Pancreas (tissue), 10 donors: ENCODE measurements at places on chromosomes 1 and 21.

DNA sequence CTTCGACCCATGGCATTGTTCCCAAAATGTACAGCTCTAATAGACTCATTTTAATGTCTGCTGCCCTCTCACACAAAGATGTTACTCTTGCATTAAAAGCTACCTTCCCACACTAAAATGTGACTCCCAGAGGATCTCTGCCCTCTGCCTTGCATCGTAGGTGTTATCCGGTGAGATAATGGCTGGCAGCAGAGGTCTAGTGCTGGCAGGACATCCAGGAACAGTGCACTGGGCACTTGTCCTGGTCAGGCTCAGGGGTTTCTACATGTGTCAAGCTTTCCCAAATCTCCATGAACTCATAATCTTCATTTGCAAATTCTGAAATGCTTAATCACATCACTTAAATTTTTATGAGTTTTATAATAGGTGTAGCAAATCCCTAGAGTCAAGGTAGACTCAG, 310.6 kb downstream of the LRRIQ3 start:
- DNase-seq, result no peak

DNA sequence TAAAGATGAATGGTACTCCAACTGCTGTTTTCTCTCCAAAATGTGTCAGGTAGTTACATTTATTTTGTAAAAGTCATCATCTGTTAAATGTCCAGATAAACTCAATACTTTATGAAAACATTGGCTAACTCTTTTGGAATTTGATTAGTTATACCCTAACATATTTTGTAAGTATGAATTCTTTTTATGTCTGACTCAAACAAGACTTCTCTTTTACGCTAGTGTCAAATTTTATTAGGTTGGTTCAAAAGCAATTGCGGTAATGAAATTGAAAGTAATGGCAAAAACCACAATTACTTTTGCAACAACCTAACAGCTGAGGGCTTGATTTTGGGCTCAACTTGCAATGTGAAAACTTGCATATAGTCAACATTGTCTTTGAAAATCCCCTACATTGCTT, 41.0 kb upstream of the USP25 start:
- no peak for DNase-seq

DNA sequence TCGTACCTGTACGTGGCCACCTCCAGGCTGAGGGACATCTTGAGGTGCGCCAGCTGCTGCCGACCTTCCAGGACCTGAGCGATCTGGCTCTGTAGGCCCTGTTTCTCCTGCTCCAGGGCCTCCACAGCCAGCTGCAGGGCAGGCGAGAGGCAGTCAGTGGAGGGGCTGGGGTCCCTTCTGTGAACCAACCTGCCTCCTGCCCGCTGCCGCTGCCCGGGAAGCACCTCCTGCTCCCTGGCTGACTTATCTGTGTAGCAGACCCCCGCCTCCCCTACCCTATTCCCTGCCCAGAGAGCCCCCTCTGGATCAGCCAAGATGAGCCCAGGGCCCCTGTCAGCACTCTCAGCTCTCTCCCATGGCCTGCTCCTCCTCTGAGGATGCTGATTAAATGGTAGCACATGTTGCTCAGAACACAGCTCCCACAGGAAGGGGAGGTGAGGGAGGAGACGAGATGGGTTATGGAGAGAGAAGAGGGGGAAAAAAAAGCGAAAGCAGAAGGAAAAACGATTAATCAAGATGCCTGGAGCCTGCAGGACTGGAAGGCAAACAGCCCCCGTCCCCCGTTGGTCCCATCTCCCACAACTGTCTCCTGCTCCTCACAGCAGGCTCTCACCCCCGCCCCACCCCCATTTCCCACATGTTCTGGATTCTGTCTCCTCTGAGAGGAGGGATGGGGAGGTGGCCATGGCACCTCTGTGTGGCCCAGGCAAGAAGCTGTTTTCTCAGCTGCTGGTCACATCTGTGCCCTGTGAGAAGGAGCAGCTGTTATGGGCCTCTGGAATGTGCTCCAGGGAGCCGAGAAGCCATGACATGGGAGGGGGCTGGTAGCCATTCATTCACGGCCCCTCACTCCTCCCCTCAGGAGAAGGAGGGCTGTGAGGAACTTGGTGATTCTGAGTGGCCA, 1.7 kb downstream of the NES start:
- DNase-seq, result no peak

GRCh38 chr1:244393604-244394176, 58.0 kb downstream of the ADSS2 start:
- no peak for DNase-seq

DNA sequence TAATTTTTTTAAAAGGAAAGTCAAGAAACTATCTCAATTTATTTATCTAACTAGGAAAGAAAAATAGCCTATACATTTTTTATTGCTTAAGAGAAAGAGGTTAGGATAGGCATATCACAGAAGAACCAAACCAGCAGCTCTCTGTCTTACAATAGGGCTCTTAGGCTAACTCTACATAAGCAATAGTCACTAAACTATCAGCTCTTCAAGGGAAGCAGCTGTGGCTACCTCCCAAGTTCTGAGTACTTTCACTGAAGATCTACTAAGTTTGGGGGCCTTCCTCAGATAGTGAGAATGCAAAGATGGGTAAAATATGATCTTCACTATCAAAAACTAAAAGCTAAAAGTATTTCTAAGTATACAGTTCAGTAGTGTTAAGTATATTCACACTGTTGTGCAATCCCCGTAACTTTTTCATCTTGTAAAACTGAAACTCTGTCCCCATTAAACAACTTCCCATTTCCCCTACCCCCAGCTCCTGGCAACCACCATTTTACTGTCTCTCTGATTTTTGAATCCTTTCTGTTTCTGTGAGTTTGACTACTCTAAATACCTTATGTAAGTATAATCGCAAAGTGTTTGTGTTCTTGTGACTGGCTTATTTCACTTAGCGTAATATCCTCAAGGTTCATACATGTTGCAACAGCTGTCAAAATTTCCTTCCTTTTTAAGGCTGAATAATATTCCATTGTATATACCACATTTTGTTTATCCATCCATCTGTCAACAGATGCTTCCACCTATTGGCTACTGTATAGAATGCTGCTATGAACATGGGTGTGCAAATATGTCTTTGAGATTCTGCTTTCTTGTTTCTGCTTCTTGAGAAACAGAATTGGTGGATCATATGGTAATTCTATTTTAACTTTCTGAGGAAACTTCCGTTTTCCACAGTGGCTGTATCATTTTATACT, 73.3 kb downstream of the ACBD6 start:
- DNase-seq, result no peak

DNA sequence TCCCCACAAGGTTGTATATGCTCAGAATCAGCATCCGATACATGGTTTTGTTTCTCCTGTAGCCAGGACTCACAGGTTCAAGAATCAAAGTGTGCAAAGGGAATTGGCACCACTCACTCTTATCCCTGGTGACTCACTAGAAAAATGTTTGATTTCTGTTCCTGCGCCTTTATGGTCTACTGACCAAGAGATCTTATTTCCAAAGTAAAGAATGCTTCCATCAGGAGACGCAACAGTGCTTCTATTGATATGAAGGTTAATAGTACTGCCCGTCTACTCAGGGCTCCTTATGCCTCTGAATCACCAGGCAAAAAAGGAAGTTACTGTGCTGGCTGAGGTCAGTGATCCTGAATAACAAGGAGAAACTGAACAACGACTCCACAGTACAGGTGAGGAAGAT, 1392.0 kb upstream of the PRMT6 start:
- DNase-seq, result no peak

DNA sequence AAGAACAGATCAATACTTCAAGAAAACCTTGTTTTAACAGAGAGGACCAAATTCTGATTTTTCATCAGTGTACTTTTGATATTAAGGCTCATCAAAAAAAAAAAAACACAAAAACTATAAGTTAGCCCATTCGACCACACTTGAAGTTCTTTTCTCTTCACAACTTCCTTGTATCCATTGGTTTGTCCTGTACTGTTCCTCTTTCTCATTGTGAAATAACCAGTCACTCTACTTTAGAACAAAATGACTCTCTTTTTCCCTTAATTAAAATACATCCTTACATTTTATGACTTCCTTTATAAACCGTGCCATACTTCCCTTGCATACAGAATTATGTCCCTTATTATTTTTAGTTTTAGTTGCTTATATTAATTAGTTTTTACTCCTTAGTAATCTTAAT, 8.4 kb downstream of the QSOX1 start:
- no peak for DNase-seq

DNA sequence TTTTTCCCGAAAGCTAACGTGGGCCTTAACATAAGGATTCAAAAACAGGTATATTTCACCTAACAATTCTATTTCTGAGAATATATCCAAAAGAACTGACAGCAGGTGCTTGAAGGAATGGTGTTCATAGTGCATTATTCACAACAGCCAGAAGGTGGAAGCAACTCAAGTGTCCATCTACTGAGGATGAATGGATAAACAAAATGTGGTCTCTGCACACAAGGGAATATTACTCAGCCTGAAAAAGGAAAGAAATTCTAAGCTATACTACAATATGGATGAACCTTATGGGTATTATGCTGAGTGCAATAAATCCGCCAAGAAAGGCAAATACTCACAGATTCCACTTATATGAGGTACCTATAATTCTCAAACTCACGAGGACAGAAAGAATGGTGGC, 6.1 kb upstream of the RIPPLY3 start:
- no peak for DNase-seq

- DNase-seq, result no peak
These were observed 379.8 kb upstream of the RUNX1 start for GRCh38 chr21:35428937-35429336.

- peak; percentile 18 for DNase-seq
These were observed 54.7 kb upstream of the DSCAM start for GRCh38 chr21:40901691-40902090.

DNA sequence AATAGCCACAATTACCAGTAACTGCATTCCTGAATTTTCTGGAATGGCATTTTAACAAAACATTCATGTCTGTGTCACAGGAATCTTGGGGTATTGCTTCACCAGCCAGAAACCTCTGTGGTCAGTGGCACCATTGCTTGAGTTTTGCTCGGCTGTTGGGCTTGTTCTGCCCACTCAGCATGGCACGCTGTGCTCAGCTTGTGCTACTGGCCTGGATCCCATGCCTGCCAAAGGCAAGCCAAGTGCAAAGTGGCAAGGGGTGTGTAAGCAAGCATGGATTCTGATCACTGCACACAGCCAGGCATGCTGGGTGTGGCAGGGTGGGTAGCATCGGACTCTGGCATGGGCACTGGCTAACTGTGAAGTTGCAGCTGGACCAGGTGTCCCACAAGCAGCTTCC, 1150.9 kb downstream of the MRPL39 start:
- DNase-seq, result peak; percentile 20

- DNase-seq, result no peak
These were observed 85.1 kb downstream of the NID1 start for GRCh38 chr1:235979716-235980333.

DNA sequence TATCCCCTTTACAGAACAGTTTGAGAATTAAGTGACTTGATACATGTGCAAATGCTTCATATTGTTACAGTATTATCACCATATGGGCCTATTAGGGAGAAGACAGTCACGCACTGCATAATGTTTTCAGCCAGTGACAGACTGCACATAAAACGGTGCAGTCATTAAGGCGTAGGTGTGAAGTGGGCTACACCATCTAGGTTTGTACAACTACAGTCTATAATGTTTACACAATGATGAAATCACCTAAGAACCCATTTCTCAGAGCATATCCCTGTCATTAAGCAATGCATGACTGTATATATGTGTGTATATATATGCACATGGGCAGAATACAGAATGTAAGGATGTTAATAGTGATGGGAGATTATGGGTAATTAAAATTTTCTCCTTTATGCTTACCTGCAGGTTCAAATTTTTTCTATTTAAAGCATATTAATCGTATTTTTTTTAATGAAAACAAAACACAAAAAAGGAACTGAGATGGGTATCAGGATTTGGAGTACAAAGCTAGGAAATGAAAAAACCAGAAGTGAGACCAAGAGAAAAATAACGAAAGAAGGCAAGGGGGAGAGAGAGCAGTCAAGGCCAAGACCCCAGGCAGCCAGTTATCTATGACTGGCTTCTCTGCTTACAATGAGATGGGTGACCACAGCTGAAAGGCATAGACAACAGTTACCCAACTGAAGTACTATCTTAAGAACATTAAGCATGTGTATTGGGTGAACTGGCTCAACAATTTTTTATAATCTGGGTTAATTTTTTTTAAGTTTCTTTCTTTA, 122.9 kb upstream of the DAB1 start:
- DNase-seq, result no peak

DNA sequence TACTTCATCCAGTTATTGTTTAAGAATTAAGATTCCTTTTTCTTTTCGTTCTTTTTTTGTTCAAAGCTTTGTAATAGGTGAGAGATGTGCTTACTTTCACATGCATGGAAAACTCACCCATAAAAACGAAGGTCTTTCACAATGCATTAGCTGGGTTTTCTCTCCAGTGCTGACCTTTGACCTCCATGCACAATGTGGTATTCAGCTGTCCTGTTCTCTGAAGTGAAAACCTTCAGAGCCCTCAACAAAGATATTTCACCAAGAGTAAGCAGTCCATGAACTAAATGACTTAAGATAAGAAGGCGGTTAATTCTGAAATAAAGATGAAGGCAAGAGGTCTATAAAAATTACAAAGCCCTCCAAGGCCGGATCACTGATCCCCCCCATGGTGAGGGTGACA, 77.1 kb upstream of the IPO9 start:
- DNase-seq, result no peak

DNA sequence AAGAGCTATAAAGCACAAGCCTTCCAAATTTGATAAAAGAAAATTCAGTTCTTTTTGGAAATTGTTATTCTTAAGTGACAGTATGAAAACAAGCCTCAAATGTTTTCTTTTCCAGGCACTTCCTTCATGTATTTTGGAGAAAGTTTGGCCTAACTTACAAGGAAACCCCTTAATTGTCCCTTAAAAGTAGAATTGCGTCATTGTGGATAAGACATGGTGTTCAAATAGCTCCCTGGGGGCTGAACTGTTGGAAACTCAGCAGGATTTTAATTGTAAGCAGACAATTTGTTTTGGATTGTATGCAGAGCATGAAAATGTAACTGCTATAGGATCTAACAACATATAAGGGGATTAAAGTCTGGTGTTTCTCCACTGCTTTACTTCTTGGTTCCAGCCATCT, 35.4 kb upstream of the FGGY start:
- DNase-seq, result no peak

DNA sequence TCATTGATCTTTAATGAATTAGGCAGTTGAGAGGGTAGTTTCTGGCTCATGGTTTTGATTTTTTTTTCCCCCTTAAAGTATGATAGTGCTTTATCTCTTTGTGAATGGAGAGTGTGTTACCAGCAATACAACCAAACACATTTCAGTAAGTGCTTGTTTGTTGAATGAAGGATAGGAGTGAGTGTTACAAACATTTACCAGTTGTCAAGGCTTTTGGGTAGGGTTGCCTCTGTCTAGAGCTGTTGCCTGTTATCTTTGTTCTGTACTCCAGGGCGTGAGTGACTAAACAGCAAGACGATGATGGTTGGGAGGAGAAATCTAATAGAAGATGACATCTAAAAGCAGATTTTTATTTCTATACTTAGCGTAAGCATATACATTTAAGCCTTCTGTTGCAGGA, 21.5 kb downstream of the MAP3K7CL start:
- DNase-seq, result no peak
